Panc1 (cell line): ENCODE measurements at places on chromosomes 4 and X. TPM values are rescaled to one million over a fixed set of nuclear protein-coding genes. Genes with fewer than 3 reads are reported as not detected.

DNA sequence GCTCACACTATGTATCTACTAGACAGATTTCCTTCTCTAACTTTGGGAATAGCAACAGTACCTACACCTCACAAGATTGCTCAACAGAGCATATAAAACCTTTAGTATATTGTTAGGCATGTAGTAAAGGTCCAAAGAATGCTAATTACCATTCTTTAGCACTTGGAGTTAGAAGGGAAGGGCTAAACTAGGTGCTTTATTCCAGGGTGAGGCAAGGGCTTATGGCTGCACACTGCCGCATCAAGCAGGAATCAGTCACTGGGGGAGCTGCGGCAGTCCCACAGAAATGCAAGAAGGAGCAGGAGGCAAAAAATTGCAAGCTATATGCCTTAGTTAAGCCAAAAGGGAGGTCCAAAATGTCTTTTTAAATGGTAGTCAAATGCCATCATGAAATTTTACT is 162.7 kb downstream of the PPP3CA start:
- no peak for DNase-seq

- DNase-seq: no peak
Observed at GRCh38 chr4:184810720-184811119, 15.0 kb downstream of the ACSL1 start.

GRCh38 chr4:5164221-5164912 is 113.1 kb downstream of the STK32B start:
- DNase-seq: no peak

The ABCG2 gene
- total RNA-seq: 63.3 TPM

The CDS1 gene
- 16.1 TPM for total RNA-seq

DNA sequence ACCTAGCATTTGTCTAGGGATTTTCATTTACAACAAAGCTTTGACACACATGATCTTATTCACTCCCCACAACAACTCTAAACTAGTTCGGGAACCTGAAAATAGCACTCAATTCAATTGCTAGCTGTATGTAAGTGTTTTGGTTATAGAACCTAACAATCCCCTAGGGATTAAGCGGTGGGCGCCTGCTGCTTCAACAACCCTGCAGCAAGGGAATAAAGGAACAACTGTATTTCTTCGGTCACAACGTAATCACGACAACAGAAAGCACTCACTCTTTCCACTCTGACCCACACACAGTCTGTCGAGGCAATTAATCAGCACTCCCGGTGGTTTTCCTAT is 674 bp upstream of the DIAPH2 start:
- DNase-seq: no peak

The BCAP31 gene
- total RNA-seq: 432 TPM

The EDNRA gene
- 0.13 TPM for total RNA-seq
